ENCODE measurements at places on chromosomes 3 and 15.

DNA sequence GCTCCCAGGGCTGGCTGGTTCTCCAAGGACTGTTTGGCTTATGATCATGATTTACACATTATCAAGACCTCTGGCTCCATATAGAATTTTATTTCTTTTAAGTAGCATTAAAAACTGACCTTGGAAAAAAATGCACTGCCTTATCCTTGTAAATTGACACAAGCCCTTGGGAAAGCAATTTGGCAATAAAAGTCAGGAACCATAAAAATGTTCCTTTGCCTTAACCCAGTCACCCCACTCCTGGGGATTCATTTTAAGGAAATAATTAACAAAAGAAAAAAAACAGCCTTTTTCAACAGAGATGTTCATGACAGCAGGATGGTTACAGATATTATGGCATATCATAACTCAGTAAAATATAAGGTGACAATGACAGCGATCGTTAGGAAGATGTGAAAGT lies 51.6 kb upstream of the NR2E3 start:
- no peak for DNase-seq

GRCh38 chr15:66108483-66109265 lies 144.9 kb downstream of the MEGF11 start:
- no peak for DNase-seq

DNA sequence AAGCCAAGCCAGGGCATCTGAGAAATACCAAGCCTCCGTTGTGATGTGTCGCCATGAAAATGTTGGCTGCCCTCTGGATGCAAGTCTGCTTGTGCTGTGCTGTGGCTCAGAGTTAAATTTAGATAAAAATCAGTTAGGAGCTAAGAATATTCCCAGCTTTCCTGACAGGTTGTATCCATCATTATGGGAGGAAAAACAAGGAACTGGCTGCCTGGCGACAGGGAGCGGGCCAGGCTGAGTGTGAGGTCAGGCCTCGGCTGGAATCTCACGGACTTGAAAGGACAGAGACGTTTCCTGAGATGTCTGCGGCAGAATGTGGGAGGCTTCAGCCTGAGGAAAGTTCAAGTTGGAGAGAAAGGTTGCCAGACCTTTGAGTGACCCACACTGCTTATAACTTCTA lies 213.8 kb downstream of the THSD4 start:
- no peak for DNase-seq

- DNase-seq, result no peak
Measured at GRCh38 chr3:72753495-72753894, 94.8 kb downstream of the SHQ1 start.

GRCh38 chr3:142028243-142028777 lies 121.0 kb downstream of the TFDP2 start:
- peak; percentile 66 for DNase-seq

DNA sequence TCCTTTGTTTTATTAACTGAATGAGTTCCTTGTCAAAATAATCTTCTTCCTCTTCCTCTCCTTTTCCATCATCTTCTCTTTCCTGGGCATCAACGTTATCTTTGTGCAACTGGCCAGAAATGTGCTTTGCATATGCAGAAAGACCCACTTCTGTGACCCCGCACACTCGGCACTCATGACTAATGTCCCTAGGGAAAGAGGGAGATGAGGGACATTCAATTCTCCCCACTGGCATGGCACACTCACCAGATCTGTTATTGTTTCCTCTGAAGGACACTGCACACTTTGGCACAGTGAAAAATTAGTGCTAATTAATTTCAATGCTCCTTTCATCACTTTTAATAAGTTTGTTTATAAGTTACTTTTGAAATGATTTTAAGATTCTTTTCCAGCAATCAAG lies 34.0 kb downstream of the ZNF106 start:
- peak; percentile 11 for DNase-seq

GRCh38 chr3:127820221-127820825 lies 2.0 kb downstream of the MGLL start:
- no peak for DNase-seq

GRCh38 chr3:23779841-23780240 lies 25.9 kb upstream of the UBE2E1 start:
- DNase-seq, result no peak

GRCh38 chr3:148740291-148740690 lies 42.6 kb downstream of the AGTR1 start:
- DNase-seq, result no peak

DNA sequence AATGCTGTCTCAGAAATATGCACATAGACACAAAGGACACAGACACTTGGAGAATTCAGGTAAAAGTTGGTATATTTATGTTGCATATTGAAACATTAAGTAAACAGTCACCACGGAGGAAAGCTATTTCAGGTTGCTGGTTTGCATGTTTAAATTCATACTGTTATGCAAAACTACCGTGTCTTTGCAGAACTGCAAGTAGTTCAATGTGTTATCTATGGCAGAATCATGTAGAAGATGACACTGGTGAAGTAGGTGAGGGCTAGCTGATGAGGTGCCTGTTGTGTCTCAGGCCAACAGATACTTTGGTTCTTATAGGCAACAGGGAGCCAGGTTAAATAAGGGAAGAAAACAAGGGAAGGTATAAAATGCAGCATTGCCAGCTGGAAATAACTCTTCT lies 511.3 kb downstream of the DIPK2A start:
- no peak for DNase-seq

DNA sequence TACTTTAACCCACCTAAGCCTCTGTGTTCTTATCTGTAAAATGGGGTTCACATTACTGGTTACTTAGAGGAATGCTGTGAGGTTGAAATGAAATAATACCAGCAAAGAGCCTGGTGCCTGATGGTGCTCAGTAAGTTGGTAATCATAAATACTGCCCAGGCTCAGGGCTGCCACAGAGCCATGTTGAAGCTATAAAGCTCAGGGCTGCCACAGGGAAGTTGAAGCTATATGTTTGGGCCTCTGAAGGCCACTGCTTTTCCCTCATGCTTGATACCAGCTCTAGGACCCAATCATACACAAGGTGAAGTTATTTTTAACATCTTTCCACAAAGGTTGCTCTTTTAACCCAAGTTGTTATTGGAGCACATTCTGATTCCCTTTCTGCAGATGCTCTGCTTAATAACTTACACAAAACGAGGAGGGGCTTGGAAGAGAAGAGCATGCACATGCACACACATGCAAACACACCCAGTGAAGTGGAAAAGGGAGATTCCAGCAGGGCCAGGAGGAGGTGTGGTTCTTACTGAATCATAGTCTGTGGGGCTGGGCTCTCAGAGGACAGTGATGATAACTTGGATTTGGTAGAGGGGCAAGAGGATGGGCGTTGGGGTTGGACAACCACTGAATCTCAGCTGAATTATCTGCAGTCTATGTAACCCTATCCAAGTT lies 17.4 kb downstream of the PARP14 start:
- DNase-seq, result no peak

DNA sequence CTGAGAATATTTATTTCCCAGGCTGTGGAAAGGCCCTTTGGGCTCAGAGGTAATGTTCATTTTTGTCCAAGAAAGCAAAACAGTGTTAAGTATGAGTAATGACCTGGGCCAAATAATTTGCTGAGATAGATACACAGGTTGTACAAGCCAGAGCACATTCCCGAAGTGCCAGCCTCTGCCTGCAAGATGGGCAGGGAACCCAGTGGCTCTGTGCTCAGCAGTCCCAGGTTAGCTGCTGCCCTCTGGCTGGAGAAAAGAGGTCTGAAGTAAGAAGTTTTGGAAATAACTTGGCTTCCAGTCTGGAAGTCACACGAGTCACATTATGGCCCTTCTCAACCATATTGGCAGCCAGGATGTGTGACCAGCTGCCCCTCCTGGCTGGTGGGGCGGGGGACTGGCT lies 20.2 kb downstream of the MYZAP start:
- no peak for DNase-seq

DNA sequence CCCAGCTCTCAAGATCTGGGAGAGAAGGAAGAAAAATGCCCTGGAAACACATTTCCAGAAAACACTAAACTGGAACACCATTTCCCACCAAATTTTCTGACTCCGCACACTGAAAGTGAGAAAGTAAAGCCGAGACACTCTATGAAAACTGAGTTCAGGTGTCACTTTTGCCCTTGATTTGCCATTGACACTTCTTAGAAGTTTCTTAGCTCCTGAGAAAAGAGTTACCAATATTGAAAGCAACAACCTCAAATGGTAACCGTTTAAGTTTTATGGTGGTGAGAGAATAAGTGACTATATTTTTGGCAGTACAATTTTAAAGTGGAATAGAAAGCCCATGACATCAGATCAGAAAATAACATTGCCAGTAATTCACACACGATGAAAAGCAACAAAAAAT lies 39.0 kb downstream of the CD86 start:
- DNase-seq, result no peak

- DNase-seq, result no peak
Measured at GRCh38 chr3:150800722-150801121, 37.8 kb upstream of the SIAH2 start.

- no peak for DNase-seq
Measured at GRCh38 chr3:102827386-102827785, 392.6 kb downstream of the ZPLD1 start.

DNA sequence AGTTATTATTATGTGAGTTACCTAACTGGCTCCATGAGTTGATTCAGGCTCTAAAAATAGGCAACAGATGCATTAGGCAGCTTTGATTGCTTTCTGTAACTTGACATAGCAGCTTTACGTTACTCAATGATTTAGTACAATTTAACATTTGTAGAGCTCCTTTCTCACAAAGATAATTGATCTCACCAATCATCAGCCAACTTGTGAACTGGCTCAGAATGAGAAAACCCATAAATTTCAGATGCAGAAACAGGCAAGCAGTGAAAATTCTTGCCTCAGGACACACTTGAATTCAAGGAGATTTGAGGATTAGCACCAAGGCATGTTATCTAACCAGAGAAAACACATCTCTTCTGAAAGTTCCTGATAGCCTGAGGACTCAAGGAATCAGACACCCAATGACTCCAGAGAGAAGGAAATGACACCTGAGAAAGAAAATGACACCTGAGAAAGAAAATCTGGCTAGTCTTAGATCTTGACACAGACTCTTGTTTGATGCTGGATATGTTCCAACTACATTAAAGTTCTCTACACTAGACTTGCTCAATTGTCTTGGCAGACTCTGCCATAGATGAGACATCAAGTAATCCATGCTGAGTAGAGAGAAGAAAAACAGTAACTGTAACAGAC lies 315.1 kb upstream of the CBLB start:
- peak; percentile 75 for DNase-seq

Measured in fibroblast of skin of left quadriceps (primary cell).